HepG2 (cell line): ENCODE measurements at places on chromosomes 11 and 22. TPM values are rescaled to one million over a fixed set of nuclear protein-coding genes. Genes with fewer than 3 reads are reported as not detected.

GRCh38 chr11:101363706-101364275 lies 220.0 kb downstream of the TRPC6 start:
- H3K27ac ChIP-seq, result no peak overlapping the region
- H3K27me3 ChIP-seq, result no peaks in the 10 kb centered on the region
- DNase-seq, result no peak

Gene UPB1
- 0.60 and 1.2 TPM in 2 replicates for total RNA-seq

DNA sequence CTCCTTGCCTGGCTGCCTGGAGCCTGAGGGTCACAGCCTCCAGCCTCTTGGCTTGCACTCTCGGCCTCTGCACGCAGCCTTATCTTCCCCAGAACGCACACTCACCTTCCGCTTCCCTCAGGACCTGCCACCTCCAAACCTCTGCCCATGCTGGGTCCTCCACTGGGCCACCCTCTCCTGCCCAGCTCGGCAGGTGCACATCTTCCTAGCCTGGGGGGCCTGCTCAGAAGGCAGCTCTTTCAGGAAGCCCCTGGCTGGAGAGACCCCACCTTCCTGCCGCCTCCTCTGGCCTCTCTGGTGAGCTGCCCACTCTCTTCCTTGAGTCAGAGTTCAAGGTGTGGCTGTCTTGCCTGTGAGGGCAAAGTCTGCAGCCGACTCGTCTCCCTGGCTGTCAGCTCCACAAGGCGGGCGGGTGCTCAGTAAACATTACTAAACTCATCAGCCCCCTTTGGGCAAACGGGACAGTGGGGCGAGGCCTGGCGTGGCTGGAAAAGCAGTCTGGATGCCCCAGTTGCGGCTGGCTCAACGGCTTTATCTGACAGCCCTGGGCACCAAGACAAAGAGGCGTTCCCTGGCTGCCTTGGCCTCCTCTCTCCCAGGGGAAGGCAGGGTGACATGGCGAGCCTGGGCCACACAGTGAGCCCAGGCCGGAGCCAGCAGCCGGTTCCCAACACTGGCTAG lies 1.7 kb upstream of the LINC01488 start:
- no peak for DNase-seq
- no peaks in the 10 kb centered on the region for H3K36me3 ChIP-seq
- peak overlapping the region; percentile 69 for H3K4me3 ChIP-seq
- no peak overlapping the region for H3K27ac ChIP-seq
- H3K27me3 ChIP-seq, result no peaks in the 10 kb centered on the region
- peaks cover 47% of the 10 kb centered on the region for H3K4me1 ChIP-seq

- H3K36me3 ChIP-seq, result no peaks in the 10 kb centered on the region; the same call in 2 of the 3 replicates
- no peaks in the 10 kb centered on the region for H3K27me3 ChIP-seq
- H3K4me3 ChIP-seq, result no peak overlapping the region
- no peak overlapping the region for H3K27ac ChIP-seq
These were observed 4.8 kb upstream of the ARHGEF12 start for GRCh38 chr11:120331301-120331996.

DNA sequence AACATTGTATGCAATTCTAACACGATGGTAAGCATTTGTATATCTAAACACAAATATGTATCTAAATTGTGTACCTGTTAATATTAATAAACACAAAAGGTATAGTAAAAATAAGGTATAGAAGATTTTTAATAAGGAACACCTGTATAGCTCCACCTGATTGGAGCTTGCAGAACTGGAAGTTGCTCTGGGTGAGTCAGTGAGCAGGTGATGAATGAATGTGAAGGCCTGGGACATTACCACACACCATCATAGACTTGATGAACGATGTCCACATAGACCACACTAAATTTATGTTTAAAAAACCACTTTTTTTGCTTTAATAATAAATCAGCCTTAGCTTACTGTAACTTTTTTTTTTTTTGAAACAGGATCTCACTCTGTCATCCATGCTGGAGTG lies 97.6 kb upstream of the CLMP start:
- no peaks in the 10 kb centered on the region for H3K4me1 ChIP-seq
- no peaks in the 10 kb centered on the region for H3K36me3 ChIP-seq
- peaks cover 2% of the 10 kb centered on the region; the same call in 1 of the 2 replicates for H3K27me3 ChIP-seq
- H3K4me3 ChIP-seq, result no peak overlapping the region

DNA sequence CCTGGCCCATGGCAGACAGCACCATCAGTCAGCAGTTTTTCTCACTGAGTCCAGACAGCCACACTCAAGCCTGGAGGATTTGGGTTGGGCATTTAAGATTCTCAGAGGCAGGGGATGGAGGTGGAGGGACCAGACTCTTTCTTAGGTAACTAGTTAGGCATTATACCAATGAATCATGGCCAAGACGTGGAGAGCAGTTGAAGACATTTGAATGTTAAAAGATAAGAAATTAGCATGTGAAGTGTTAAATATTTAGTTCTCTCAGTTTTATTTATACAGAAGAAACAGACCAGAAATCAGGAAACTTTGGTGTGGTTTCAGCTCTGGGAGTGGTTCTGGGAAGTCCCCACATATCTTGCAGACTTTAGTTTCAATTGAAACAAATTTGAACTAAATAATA lies 9.9 kb downstream of the GTF2H1 start:
- H3K36me3 ChIP-seq, result peaks cover 73% of the 10 kb centered on the region; the same call in 2 of the 3 replicates
- no peak overlapping the region for H3K4me3 ChIP-seq
- H3K4me1 ChIP-seq, result peaks cover 5% of the 10 kb centered on the region; the same call in 1 of the 2 replicates
- DNase-seq, result no peak
- no peaks in the 10 kb centered on the region for H3K27me3 ChIP-seq
- no peak overlapping the region for H3K27ac ChIP-seq

Gene OR2AG1
- not detected in 2 replicates for total RNA-seq

DNA sequence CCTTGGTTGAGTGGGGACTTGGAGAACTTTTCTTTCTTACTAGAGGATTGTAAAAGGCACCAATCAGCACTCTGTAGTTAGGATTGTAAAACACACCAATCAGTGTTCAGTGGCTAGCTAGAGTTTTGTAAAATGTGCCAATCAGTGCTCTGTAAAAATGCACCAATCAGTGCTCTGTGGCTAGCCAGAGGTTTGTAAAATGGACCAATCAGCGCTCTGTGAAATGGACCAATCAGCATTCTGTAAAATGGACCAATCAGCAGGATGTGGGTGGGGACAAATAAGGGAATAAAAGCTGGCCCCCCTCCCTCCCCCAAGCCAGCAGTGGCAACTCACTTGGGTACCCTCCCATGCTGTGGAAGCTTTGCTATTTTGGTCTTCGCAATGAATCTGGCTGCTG lies 5.5 kb upstream of the DRG1 start:
- H3K4me3 ChIP-seq, result no peak overlapping the region
- DNase-seq, result no peak
- no peaks in the 10 kb centered on the region for H3K27me3 ChIP-seq
- H3K27ac ChIP-seq, result no peak overlapping the region
- H3K4me1 ChIP-seq, result peaks cover 25% of the 10 kb centered on the region

DNA sequence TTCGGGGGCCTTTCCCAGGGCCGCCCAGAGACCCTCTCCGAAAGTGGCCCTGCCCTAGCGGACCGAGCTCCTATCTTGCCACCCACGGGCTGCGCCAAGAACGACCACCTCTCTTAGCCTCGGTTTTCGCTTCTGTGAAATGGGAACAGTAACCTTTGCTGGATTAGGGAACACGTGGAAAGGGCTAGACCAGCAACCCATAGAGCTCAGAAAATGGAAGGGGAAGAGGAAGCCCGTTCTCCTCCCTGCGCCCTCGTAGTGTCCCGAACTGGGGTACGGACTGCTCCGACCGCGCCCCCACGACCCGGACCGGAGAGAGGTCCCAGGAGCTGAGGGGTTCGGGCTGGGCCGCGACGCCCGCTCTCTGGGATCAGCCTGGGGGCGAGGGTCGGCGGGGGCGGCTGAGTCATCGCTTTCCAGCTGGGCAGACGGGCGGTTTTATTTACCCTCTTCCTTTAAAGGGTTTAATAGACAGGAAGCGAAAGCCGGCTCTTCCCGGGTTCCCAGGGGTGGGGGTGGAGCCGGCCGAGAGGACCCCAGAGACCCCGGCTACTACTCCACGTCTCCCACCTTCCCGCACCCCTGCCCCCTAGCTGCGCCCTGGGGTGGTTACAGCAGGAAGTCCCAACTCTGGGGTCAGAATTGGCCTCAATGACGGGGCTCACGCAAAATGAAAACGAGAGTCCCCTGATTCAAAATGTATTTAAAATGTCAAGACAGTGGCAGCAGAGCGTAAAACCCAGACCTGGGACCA lies 907 bp upstream of the PHLDA2 start:
- H3K4me3 ChIP-seq, result peak overlapping the region; percentile 70
- peaks cover 14% of the 10 kb centered on the region for H3K4me1 ChIP-seq
- H3K27ac ChIP-seq, result no peak overlapping the region
- no peaks in the 10 kb centered on the region for H3K36me3 ChIP-seq
- H3K27me3 ChIP-seq, result peaks cover 32% of the 10 kb centered on the region
- peak; percentile 53 for DNase-seq

- no peak overlapping the region for H3K27ac ChIP-seq
- no peak for DNase-seq
- no peaks in the 10 kb centered on the region for H3K27me3 ChIP-seq
- H3K36me3 ChIP-seq, result no peaks in the 10 kb centered on the region
These were observed 146.7 kb downstream of the LDLRAD3 start for GRCh38 chr11:36090356-36091109.

- H3K4me3 ChIP-seq, result no peak overlapping the region
- H3K36me3 ChIP-seq, result peaks cover 47% of the 10 kb centered on the region
- no peak overlapping the region for H3K27ac ChIP-seq
- H3K27me3 ChIP-seq, result no peaks in the 10 kb centered on the region
These were observed 50.9 kb downstream of the AP2A2 start for GRCh38 chr11:976431-977160.

GRCh38 chr22:44261164-44261860 lies 51.4 kb downstream of the SHISAL1 start:
- H3K36me3 ChIP-seq, result no peaks in the 10 kb centered on the region

DNA sequence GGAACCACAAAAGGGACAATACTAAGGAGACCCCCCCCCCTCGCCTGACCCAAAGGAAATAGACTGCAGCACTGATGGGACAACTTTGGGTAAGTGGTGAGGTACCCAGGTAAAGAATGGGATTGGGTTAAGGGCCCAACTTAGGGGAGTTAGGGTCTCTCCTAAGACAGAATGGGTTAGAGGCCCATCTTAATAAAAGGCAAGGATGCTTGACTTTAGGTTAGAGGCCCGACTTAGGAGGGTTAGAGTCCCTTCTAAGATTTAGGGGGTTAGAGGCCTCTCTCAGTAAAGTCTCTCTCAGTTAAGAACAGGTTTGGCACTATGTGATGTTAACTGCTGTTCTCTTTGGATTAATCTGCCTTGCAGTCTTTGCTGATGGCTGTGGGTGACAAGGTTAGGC lies 41.0 kb upstream of the DBX1 start:
- H3K27ac ChIP-seq, result no peak overlapping the region
- no peaks in the 10 kb centered on the region for H3K36me3 ChIP-seq
- H3K27me3 ChIP-seq, result no peaks in the 10 kb centered on the region
- no peak for DNase-seq
- H3K4me3 ChIP-seq, result no peak overlapping the region
- H3K4me1 ChIP-seq, result no peaks in the 10 kb centered on the region

DNA sequence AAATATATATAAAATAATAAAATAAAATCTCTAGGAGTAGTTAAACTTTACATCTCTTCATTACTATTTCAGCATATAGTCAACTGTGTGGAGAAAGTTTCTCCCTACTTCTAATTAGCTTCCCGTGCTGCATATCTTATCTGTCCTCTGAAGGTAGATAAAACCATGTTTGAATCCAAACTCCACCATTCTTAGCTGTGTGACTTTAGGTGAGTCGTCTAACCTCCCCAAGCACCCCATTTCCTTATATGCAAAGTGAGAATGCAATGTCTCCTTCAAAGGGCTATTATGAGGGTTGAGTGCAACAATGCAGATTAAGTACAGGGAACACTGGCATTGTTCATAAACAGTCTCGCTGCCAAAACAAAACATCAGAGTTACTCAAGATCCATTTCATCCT lies 80.8 kb upstream of the DRD2 start:
- no peaks in the 10 kb centered on the region for H3K36me3 ChIP-seq
- H3K27me3 ChIP-seq, result peaks cover 7% of the 10 kb centered on the region; the same call in 1 of the 3 replicates
- DNase-seq, result no peak
- H3K4me1 ChIP-seq, result no peaks in the 10 kb centered on the region
- H3K4me3 ChIP-seq, result no peak overlapping the region

DNA sequence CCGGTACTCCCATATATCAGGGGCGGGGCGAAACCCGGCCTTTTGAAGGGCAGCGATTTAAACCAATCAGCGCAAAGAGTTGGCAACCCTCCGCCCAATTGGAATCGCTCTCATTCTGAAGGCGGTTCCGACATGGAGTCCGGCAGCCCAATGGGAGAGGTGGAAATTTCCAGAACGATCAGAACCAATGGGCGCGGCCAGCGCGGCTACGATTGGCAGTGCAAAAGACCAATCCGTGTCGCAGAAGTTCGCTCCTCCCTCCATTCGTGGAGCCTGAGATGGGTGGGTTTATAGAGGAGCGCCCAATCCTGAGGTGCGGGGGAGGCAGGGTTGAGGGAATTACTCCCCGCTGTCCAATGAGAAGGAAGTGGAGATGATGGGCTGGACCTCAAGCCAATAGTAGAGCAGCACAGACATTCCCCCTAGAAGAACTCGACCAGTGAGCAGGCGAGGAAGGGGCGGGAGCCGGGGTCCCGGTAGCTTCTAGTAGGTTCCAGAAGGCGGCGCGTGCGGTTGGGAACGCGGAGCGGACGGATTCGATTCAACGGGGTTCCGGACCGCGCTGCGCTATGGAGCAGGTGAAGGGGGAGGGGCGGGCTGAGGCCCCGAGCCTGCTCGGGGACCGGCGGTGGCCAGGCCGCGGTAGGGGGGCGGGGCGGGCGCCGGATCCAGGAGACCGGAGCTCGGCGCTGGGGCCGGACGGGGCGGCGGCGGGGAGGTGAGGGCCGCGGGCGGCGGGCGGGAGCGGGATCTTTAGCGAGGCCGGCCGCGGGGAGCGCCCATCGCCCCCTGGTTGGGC lies at the start of gene STIP1:
Gene STIP1 (plus strand): TSS at position 479 of the 799 bp plus-strand sequence. CDS start 91 bp downstream, at position 570.
- H3K27ac ChIP-seq, result peak within 1 kb of the TSS; percentile 83
- peak within 1 kb of the TSS; percentile 75 for H3K4me3 ChIP-seq
- H3K36me3 ChIP-seq, result peaks cover 2% of the 10 kb centered on the region
- H3K4me1 ChIP-seq, result peaks cover 51% of the 10 kb centered on the region
- peak; percentile 100 for DNase-seq
- no peaks in the 10 kb centered on the region for H3K27me3 ChIP-seq

GRCh38 chr22:50434849-50435248 lies 40.0 kb downstream of the SBF1 start:
- no peaks in the 10 kb centered on the region for H3K4me1 ChIP-seq
- H3K4me3 ChIP-seq, result no peak overlapping the region
- H3K27me3 ChIP-seq, result no peaks in the 10 kb centered on the region
- peaks cover 48% of the 10 kb centered on the region for H3K36me3 ChIP-seq
- H3K27ac ChIP-seq, result no peak overlapping the region
- no peak for DNase-seq
